ENCODE measurements at places on chromosomes 4 and X. TPM values are rescaled to one million over a fixed set of nuclear protein-coding genes. Genes with fewer than 3 reads are reported as not detected.

Gene MAML3
- 0.72 TPM for total RNA-seq

Gene RS1
- not detected for total RNA-seq

Gene DDIT4L
- total RNA-seq = 2.2 TPM

Gene LANCL3
- 0.29 TPM for total RNA-seq

Data from osteoblast (primary cell).